HS-5 (cell line): ENCODE measurements at places on chromosomes 4 and X.
A peak's percentile ranks its signal among the peaks of the same experiment; 100 is the strongest.

DNA sequence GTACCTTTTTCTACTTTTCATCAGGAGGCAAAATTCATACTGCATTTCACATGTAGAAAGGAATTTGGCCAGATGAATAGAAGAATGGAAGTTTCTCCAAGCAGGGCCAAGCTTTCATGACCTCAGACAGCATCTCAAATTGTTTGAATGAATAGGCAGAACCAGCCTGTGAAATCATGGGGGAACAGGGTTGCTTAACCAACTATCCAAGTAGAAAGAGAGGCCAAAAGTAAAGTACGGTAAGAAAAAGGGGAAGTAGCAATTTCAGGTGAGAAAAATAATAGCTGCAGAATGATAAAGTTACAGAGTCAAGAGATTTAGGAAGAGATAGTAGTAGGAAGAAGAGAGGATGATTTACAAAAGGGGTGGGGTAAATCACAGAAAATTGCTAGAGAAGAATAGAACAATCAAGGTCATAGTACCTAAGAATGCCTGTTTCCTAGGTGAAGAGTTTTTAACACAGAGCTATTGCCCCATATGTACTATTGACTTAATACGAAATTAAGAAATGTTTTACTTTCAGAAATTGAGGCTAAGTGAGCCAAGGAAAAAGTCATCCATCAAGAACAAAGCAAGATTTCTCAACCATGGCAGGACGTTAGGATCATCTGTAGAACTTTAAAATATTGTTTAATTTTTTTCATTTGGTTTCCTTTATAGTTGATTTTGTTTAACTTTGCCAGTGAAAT is 177.1 kb upstream of the TET2 start:
- DNase-seq, result no peak

GRCh38 chr4:185542626-185543315 is 7.5 kb upstream of the PDLIM3 start:
- DNase-seq, result no peak

- DNase-seq, result no peak
These were observed 131.4 kb downstream of the PABPC4L start for GRCh38 chr4:134070174-134070573.

- no peak for DNase-seq
These were observed 99.2 kb downstream of the DOCK11 start for GRCh38 chrX:118594697-118595420.

GRCh38 chrX:30592831-30593230 is 15.3 kb upstream of the TASL start:
- no peak for DNase-seq

DNA sequence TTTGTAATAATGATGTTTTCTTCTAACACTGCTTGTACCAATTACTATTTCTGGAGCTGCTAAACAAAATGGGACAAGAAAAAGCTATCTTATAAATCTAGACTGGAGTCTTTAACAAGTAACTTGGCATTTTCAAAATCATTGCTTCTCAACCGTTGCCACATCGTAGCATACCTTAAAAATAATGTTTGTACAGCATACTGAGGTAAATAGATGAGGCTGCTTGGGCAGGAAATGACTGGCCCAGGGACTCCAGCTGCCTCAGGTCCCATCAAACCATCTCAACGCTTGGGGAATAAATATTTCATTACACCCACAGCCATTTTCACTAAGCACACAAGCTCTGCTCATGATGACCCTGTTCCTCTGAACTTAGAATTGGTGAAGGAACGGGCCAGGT is 115.1 kb downstream of the SPANXA1 start:
- no peak for DNase-seq

DNA sequence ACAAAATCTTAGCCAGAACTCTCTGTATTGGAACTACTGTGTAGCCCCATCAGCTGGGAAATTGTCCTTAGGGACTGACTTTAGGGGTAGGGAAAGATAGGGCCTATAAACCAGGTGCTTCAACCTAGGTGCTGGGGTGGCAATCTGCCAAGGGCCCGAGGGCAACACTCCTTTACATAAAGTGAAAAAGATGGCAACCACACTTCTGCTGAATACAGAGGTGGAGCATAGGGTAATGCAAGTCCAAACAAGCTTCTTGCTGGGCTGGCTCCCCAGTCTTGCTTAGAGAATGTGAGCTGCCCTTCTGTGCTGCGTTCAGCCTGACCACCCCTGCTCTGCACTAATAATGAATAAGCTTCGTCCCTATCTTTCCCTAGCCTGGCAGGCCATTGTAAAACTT is 9.8 kb downstream of the ZBTB33 start:
- DNase-seq, result no peak

- no peak for DNase-seq
These were observed 225.0 kb downstream of the QDPR start for GRCh38 chr4:17286752-17287460.

DNA sequence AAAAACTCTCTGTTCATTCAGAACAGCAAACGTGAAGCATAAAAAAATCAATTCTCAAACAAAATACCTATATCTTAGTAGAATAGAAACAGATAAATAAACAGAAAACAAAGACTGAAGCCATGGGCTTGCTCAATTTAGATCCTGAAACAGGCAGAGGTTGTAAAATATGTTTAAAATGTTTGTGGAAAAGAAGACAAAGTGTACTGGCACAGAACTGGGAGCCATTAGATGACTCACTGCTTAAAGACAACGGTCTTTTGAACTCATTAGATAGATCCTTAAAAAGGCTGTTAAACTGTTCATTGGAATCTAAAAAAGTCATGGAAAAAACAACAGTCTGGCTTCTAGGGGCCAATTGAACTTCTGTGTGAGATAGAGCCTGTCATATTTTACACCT is 247.0 kb upstream of the NDST4 start:
- DNase-seq, result peak; percentile 2

DNA sequence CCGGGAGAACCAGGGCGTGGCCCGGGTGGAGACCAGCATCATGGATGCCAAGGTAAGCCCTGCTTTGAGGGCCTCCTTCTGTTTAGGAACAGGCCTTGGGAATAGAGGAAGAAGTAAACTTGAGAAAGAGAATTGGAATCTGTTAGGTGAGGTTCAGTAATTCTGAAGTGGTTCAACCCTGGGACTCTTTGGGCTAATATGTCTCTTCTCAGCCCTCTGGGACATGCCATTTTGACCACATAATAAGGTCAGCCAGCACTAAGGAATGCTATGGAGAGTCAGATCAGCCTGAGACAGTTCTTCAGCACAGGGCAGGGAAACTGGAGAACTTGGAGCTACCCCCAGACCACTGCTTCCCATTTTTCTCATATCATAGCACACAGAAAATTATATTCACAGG is 63.3 kb upstream of the PRPS1 start:
- no peak for DNase-seq

DNA sequence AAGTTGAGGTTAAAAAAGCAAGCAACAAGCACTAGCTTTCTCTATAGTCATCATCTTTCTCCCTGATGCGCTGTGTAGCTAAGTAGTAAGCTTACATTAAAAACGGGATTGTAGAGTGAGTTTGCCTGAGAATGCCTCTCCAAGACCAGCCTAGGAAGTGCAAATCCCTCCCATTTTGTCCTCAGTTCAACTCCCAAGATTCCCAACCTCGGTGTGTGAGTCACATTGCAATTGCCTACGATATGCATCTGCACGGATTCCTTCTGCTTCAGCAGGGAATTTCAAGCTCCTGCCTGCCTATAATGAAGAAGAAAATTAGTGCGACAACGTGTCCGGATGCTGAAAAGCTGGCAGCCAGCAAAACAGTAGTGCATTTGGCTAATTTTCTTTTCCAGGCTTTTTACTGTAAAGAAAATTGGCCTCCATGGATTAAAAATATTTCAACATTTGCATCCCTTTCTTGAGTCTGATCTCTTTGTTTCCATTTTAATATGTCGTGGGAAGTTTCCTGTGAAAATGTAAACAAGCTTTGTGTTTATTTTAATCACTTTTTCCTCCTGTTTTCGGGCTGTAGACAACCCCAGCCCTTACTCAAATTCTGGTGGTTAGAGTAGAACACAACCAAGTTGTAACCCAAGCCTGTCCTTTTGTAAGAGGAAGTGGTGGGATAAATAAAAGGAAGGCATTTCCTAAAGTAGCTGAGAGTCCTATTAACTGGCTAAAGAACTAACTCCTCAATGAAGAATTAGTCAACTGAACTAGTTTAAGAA is 58.4 kb upstream of the TET2 start:
- DNase-seq, result peak; percentile 41

DNA sequence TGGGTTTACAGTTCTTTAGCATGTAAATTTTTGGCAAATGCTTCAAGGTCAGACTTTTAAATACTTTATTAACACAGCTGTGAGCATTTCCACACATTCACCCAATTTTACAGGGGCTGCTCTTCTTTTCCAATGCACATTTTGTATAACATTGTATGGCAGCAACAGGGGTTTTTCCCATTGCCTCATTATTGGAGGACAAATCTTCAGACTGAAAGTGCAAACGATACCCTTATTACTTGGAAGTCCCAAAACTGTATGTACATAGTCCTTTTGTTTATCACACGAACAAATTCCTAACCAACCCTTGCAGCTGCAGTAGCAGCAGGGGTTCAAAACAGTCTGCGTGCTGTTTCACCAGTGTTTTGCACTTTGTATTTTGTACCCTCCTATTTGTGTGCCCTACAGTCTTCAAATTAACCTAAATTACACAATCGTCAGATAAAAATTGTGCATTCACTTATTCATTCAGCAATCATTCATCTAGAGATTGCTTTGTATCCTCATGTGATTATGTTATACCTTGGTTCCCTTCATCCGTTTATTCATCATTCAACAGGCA is 330.7 kb upstream of the RASGEF1B start:
- no peak for DNase-seq

- no peak for DNase-seq
These were observed 135.9 kb downstream of the GATB start for GRCh38 chr4:151624626-151625565.
